ENCODE measurements at places on chromosomes 13 and 19. TPM values are rescaled to one million over a fixed set of nuclear protein-coding genes. Genes with fewer than 3 reads are reported as not detected.

RPL21 gene
- 1,153 TPM for total RNA-seq

NFILZ gene
- not detected for total RNA-seq

- DNase-seq, result no peak
These were observed 825 bp downstream of the GMIP start for GRCh38 chr19:19642506-19643157.

DNA sequence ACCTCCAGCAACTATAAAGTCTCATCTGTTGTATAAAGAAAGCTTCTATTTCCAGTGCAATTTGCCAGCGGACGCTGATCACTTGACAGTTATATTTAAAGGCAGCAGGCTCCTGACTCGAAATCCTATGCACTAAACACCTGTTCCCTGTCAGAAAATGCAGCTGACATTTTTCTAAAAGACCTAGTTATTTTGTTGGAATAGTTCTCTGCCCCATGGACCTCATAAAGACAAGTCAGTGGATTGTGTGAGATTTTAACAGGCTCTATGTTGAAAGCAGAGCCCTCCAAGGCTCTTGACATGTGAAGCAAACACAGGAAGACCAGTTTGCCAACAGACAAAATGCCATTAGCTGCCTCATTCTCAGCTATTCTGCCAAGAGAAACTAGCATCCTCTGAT, 304.7 kb upstream of the KLF12 start:
- no peak for DNase-seq

GRCh38 chr13:112722433-112723263, 32.8 kb downstream of the ATP11A start:
- DNase-seq, result no peak

Measured in ureter (tissue), 1 donor.